ENCODE measurements at places on chromosomes 6 and 20.
A peak's percentile ranks its signal among the peaks of the same experiment; 100 is the strongest.

DNA sequence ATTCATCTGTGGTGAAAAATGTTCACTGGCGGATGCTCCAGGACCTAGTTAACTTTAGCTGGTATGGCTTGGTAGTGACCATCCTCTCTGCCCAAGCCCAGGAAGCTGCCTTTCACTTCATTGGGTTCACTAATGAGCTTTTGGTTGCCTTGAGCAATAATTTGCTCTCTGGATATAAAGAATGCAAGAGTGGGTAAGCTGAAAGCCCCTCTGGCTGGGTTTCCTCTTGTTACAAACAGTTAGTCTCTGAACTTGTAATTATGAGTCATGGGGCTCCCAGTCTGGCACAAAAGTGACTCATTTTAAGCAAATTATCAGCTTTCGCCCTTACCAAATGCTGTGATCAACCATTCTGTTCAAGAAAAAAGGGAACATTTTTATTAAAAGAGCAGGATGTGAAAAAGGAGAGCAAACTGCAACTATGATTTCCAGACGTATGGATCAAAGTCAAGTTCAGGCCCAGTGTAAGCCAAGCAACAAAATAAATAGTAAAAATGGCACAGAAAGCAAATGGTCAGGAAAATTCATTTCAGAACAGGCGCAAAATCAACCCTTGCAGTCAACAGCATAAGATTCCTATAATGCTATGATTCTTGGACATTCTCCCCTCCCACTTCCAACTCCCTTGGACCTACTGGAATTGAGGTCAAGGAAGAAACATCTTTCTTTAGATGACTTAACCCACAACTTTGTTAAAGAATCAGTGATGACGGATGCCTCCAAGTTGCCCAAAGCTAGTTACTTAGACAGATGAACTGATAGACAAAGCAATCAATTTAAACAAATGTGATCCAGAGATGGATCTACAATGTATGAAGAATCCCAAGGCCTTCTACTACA is 130.0 kb upstream of the KCNK16 start:
- DNase-seq, result no peak

- DNase-seq, result no peak
These were observed 31.1 kb downstream of the VSTM2L start for GRCh38 chr20:37933786-37934633.

DNA sequence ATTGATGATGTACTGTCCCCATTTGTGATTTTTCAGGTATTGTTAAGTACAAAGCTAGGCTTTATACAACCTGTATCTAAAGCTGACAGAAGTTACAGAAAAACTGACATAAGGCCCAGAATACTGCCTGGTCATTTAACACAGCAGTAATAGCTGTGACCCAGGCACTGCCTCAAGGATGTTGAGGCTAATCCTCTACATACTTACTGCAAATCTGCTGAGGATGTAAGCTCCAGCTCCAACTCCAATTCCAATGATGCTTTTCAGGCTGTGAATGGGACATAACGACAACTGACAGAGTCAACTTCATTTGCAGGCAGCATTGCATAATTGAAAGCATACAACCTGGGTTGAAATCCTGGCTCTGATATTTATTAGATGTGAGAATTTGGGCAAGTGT is 36.3 kb upstream of the SLA2 start:
- no peak for DNase-seq

- peak; percentile 79 for DNase-seq
These were observed 153.6 kb downstream of the CD83 start for GRCh38 chr6:14270925-14271788.

DNA sequence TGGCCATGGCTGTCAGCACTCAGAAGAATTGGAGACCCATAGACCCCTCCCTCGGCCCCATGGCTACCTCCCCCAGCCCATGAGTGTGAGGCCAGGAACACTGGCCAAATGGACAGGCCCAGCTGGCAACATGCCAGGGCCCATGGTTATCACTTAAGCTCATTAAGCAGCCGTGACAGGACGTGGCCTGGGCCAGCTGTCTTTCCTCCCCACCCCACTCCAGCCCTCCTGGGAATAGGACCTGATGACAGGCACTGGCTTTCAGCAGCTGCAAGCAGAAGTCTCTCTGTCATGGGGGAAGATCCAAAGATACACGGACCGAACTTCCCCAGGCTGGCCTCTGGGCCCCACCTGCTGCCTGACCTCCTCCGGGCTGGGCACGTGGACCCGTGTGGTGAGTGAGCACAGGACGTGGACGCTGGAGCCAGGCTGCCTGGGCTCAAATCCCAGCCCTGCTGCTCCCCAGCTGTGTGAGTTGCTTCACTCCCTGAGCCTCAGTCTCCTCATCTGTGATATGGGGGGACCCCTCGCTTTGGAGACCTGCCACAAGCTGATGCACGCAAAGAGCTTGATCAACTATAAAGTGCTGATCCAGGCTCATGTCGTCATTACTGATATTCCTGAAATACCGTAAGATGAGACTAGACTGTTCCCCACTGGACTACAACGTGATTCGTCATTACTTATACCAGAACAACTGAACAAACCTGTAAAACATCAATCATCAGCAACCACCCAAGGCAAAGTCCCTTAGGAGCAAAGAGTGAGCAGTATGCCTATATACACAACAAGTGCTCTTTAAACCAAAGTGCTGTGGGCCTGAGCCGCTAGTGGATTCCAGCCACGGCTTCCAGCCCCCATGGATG is 22.0 kb upstream of the VSTM2L start:
- no peak for DNase-seq

DNA sequence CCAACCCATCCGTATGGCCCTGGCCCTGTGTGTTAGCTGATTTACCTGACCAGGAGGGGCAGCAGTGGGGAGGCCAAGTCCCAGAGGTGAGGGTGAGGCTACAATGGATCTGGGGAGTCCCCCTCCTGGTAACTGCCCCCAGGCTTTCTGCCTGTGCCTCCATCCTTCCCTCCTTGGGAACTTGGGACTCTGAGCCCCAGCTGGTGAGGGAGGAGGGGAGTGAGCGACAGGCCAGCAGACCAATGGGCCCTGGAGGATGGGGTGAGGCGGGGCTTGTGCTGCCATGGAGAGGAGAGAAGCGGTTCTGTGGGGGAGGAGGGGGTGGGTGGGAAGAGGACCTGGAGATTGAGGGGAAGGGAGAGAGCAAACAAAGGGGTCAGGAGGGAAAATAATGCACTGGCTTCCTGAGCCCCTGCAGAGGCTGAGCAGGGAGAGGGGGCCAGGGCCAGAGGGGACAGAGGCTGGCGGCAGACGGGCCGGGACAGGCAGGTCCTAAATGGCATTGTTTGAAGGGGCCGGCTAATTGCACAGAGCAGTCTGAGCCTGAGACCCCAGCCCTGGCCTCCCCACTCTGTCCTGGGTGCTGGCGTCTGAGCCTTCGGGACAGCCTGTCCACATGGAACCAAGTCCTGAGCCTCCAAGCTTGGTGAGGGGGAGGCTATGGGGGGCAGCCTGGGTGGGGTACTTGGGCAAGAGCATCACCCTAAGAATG is 17.5 kb downstream of the DNMT3B start:
- DNase-seq, result no peak
